ENCODE measurements at places on chromosomes 4 and X.

GRCh38 chr4:100257567-100257966 lies 67.3 kb upstream of the DDIT4L start:
- DNase-seq = no peak

GRCh38 chr4:73055241-73055897 lies 14.1 kb downstream of the COX18 start:
- DNase-seq = no peak

DNA sequence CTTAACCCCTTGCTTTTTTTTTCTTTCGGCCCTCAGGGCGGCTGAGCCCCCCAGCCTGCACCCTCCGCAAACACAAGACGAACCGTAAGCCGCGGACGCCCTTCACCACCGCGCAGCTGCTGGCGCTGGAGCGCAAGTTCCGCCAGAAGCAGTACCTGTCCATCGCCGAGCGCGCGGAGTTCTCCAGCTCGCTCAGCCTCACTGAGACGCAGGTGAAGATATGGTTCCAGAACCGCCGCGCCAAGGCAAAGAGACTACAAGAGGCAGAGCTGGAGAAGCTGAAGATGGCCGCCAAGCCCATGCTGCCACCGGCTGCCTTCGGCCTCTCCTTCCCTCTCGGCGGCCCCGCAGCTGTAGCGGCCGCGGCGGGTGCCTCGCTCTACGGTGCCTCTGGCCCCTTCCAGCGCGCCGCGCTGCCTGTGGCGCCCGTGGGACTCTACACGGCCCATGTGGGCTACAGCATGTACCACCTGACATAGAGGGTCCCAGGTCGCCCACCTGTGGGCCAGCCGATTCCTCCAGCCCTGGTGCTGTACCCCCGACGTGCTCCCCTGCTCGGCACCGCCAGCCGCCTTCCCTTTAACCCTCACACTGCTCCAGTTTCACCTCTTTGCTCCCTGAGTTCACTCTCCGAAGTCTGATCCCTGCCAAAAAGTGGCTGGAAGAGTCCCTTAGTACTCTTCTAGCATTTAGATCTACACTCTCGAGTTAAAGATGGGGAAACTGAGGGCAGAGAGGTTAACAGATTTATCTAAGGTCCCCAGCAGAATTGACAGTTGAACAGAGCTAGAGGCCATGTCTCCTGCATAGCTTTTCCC lies 3.4 kb downstream of the MSX1 start:
- no peak for DNase-seq

- no peak for DNase-seq
Measured at GRCh38 chrX:105872941-105873340, 50.6 kb downstream of the NRK start.

GRCh38 chr4:37852376-37852775 lies 25.9 kb downstream of the PGM2 start:
- DNase-seq = no peak

GRCh38 chrX:109954333-109954732 lies 48.6 kb upstream of the TMEM164 start:
- DNase-seq = no peak

DNA sequence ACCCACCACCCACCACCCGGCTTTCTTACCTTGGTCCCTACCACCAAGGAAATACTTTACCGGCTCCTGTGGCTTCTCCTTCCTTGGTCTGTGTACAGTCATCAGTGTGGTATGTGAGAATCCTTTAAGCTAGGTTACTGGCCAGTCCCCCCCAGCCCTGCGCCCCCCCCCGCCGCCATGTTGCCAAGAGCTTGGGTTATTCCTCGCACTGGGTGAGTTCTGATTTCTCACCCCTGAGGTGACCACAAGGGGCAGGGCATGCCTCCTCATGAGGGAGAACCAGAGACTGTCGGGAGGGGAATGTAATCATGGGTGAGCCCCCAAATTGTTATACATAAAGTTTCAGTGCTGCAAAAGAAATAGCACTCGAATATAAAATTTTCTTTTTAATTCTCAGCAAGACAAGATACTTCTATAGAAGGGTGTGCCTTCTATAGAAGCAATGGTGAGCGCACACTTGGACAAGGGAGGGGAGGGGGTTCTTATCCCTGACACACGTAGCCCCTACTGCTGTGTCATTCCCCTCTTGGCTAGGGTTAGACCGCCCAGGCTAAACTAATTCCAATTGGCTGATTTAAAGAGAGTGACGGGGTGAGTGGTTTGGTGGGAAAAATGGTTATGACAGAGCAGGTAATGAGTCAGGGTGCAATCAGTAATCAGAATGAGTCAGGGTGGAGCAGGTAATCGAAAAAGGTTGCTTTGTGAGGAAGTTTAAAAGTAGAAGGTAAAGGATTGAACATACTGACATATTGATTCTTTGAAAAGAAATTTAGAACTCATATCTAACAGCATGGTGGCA lies 133.2 kb downstream of the KDM6A start:
- DNase-seq = no peak

DNA sequence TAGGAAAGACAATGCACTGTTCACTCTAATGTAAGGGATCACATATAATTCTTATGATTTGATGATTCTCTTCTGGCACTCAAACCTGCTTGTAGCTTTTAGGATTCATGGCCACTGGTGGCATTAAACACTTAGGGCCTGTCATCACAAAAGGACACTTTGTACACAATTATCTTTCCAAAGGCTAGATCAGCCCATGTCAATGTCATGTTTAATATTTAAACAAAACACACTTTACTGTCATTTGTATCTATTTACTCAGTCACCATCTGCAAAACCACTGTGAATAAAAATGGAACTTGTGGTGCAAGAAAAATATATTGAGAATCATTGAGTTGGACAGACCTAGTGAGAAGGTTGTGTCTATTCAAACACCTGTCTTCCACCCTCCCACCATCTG lies 83.6 kb upstream of the TTC29 start:
- no peak for DNase-seq

DNA sequence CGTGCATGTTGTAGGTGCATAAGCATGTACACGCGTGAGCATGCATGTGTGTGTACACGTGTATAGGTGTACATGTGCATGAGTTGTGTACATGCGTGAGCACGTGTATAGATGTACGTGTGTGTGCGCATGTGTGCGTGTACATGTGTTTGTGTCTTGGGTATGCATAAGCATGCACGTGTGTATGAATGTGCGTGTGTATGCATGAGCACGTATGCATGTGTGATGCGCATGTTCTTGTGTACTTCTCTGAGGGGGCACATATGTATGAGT lies 9.0 kb downstream of the NAT8L start:
- no peak for DNase-seq

GRCh38 chrX:28133763-28134162 lies 152.5 kb upstream of the DCAF8L1 start:
- no peak for DNase-seq

DNA sequence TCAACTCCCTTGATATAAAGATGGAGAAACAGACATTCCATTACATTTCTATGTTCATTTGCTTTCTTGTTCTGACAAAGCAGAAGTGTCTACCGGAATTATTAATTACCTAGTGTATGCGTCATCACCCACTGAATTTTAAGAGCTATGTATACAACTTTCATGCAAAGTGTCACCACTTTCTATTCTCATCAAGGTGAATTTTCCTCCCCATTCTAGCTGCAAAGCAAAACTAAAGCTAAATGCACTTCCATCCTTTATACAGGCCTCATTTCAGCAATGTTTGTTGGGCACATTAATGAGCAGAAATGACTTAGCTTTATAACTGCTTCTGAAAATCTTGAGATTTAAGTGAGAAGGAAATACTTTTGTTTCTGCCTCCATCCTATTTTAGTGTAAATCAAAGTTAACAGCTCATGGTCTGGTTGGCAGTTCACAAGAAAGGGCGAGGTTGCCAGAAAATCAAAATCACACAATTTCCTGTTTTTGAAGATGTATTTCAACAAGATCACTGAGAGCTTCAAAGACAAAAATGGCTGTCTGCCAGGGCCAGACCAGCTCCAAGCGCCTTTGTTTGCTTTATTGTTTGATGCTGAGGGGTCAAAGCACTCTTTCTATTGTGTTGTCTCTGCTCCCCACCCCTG lies 7.2 kb upstream of the FAM9C start:
- no peak for DNase-seq

GRCh38 chr4:60683973-60684372 lies 516.2 kb upstream of the ADGRL3 start:
- DNase-seq = no peak

DNA sequence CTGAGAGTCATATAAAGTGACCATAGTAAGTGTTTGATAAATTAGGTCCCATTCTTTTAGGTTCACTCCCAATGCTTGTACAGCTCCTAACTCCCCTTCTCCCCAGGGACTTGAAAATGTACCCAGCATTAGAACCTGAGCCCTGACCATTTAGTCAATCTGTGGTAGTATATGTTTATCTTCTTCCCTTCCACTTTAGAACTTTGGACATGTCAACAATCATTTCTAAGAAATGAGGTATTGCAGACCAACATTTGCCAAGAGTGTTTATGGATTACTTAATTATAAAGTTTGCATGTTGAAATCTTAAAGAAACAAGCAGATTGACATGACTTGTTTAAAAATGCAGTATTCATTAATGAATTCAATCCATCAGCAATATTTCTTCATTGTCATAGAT lies 26.0 kb downstream of the AFM start:
- DNase-seq = no peak

DNA sequence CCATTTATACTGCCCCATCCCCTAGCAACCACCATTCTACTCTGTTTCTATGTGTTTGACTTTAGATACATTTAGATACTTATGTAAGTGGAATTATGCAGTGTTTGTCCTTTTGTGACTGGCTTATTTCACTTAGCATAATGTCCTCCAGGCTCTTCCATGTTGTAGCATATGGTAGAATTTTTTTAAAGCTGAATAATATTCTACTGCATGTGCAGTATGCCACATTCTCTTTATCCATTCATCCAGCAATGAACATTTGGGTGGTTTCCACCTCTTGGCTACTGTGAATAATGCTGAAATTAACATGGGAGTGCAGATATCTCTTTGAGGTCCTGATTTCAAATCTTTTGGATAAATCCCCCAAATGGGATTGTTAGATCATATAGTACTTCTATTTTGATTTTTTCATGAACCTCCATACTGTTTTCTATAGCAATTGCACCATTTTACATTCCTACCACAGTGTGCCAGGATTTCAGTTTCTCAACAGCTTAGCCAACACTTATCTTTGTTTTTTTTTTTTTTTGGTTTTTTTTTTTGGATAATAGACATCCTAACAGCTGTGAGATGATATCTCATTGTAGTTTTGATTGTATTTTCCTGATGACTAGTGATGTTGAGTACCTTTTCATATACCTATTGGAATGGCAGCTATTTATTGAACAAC lies 105.9 kb upstream of the LNX1 start:
- DNase-seq = no peak

GRCh38 chr4:151263455-151263854 lies 13.5 kb upstream of the PRSS48 start:
- no peak for DNase-seq

GRCh38 chrX:153727123-153727931 lies 2.7 kb downstream of the ABCD1 start:
- DNase-seq = no peak

GRCh38 chr4:40956721-40957255 lies 207.0 kb downstream of the NSUN7 start:
- DNase-seq = no peak

DNA sequence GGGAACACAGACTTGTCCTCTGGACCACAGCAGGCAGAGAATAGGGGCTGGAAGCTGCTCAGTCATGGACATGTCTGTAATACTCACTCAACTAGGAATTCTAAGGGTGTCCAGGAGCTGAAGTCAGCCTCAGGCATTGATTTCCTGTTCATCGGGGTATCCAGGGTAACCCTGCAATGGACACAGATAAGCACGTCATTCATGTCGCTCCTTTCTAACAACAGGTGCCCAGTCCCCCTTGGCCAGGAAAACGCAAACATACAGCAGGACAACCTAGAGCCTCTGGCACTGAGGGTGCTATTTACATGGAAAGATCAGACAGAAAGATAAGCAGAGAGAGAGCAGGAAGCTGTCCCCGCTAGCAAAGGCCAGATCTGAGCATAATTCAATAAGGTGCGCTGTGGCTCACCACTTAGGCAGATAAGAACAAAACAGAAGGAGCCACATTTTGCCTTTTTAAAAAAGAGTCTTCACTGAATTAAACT lies 21.3 kb downstream of the QDPR start:
- no peak for DNase-seq

DNA sequence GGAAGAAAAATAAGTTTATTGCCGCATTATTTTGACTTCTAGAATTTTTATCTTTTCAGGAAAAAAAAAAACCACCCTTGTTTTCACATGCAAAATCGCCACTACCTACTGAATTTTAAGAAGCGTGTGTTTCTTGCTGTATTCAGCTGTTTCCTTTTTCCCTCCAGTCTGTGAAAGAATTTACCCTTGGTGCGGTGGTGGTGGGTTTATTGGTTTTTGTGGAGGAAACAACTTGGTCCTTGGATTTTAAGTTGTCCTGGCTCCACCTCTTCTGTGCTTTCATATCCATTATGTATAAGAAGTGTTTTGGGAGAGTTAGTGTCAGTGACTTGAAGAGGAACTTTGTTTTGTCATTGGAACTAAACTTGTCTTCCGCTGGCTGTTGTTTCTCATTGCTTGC lies 8.1 kb downstream of the RAPGEF2 start:
- DNase-seq = no peak

GRCh38 chrX:79515529-79515928 lies 148.4 kb upstream of the ITM2A start:
- no peak for DNase-seq

- DNase-seq = no peak
Measured at GRCh38 chrX:9738151-9738550, 27.5 kb downstream of the GPR143 start.

- DNase-seq = no peak
Measured at GRCh38 chrX:129771266-129771995, 8.3 kb upstream of the SASH3 start.

DNA sequence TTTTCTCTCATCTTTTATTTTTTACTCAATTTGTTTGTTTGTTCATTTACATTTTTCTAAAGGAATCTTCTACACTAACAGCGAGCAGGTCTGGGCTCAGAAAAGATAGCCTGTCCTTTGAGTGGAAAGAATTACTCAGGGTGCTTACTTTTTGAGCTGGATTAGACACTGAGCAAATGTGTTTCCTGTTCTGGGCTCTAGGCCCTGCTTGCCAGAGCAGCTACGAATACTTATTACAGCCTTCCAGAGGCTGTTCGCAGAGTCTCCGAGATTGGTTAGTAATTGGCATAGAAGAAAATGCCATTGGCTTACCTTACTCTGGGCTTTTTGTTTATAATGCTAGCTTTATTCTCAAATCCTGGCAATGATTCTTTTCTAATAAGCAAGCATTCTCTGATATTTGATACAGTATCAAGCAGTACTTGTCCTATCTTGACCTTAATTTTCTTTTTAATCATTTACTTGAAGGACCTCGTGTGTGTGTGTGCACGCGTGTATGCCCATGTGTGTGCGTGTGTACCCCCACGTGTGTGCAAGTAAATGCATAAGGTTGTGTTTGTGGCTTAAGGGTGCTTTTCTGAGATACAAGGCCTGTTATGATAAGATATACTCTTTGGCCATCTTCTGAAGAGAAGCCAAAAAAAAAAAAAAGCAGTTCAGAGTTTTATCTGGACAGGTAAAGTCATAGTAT lies 76.2 kb upstream of the GRXCR1 start:
- DNase-seq = no peak

All from activated CD8-positive, alpha-beta memory T cell treated with anti-CD3 and anti-CD28 coated beads, Interleukin-2, amount 50 U/mL, for 48 hours (primary cell).